Stimulated activated CD4-positive, alpha-beta T cell treated with anti-CD3 and anti-CD28 coated beads, TNF-alpha, amount 100 ng/mL, for 1 hour (primary cell): ENCODE measurements at places on chromosomes 13 and 19.

- no peak for DNase-seq
Measured at GRCh38 chr19:52527956-52528351, 486 bp downstream of the ZNF808 start.

DNA sequence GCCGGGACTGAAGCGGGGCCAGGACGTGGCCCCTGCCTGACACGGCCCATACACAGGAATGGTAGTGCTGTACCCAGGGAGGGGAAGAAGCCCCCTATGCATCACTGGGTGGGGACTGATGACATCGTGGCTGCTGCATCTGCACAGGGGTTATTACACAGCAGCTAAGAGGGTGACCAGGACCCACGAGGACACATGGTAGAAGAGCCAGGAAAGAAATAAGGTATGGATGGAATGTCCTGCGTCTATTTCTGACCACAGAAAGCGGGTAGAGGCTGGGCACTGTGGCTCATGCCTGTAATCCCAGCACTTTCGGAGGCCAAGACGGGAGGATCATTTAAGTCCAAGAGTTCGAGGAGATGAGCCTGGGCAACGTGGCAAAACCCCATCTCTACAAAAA, 24.1 kb downstream of the DCAF15 start:
- DNase-seq: no peak

DNA sequence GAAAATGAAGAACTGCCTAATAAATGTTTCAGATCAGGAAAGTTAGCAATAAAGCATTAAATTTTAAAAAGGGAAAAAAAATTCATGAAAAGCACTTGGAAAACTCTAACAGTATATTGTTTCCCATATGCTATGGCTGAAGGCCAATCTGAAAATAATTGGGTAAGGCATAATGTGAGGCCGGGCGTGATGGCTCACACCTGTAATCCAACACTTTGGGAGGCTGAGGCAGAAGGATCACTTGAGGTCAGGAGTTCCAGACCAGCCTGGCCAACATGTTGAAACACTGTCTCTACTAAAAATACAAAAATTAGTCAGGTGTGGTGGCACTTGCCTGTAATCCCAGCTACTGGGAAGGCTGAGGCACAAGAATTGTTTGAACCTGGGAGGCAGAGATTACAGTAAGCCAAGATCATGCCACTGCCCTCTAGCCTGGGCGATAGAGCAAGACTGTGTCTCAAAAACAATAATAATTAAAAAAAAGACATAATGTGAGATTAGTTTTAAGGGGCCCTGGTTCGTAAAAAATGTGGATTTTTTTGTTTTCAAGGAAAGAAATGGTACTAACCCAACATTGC, 15.2 kb downstream of the INTS6 start:
- DNase-seq: no peak

- no peak for DNase-seq
Measured at GRCh38 chr19:35330475-35330874, 1.5 kb downstream of the CD22 start.

DNA sequence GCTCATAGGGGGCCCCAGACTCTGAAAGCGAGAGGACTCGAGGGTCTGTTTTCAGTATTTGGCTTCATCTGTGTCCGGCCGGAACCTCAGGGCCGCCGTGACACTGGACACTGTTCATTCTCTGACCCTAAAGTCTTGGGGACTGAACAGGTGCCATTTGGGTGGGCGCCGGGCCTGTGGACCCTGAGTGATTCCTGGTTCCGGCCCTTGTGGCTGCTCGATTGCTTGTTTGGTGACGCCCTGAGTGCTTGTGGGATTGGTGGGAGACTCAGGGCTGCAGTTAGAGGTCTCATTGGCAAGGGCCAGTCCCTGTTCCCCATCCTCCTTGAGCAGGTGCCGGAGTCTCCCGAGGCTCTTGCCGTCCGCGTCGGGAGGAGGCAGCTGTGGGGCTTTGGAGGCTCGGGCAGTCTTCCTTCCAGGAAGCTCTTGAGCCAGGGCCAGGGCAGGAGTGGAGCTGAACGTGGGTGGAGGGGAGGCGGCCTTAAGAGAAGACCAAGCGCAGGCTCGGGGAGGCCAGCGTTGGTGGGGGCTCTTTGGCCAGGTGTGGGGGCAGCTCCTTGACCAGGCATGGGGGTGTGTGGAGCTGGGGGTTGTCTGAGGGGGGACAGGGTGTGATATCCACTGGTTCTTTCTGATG, 4.7 kb downstream of the PTBP1 start:
- DNase-seq: no peak

DNA sequence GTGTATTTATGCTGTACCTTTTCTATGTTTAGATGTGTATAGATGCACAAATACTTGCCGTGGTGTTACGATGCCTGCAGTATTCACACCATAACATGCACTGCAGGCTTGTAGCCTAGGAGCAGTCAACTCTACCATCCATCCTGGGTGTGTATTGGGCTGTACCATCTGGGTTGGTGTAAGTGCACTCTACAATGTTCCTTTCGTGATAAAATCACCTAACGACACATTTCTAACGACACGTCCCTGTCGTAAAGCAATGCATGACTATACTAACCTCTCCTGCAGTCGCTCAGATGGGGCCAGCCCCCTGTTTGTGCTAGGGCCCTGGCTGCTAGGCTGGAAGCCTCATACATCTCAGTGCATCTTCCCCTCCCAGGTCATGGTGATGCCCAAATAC, 18.4 kb downstream of the CD177 start:
- DNase-seq: no peak

- no peak for DNase-seq
Measured at GRCh38 chr13:30061217-30061616, 210.8 kb upstream of the UBL3 start.

- DNase-seq: no peak
Measured at GRCh38 chr19:6564393-6564792, 26.6 kb downstream of the CD70 start.

GRCh38 chr13:76837801-76838200, 48.4 kb downstream of the KCTD12 start:
- DNase-seq: no peak

- DNase-seq: no peak
Measured at GRCh38 chr19:33388231-33388724, 14.8 kb downstream of the CEBPG start.
